ENCODE measurements at places on chromosomes 4 and X. TPM values are rescaled to one million over a fixed set of nuclear protein-coding genes. Genes with fewer than 3 reads are reported as not detected.

TMPRSS11F gene
- not detected for total RNA-seq

- no peak for DNase-seq
These were observed 333.9 kb downstream of the INPP4B start for GRCh38 chr4:142512161-142512560.

TRMT44 gene
- 22.3 TPM for total RNA-seq

DNA sequence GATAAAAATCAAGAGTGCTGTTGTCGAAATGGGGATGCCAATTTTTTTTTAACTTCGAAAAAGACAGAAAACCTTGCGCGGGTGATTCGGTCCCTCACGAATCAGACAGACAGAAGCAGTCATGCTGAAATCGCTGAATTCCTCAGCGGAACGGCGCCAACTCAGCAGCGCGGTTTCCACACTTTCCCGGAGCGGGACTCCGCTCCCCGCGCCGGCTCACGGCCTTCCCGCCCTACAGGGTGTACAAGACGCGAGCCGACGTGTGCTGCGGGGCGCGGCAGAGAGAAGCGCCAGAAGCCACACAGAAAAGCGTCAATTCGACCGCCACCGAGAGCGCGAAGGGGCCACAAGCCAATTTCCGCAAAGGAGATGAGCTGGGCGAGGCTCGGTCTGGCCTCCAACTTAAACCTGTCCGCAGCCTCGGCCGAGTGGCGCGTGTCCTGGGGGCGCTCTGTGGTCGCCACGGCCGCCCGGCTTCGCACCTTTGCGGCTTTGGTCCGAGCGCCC, 1.3 kb downstream of the NEXMIF start:
- DNase-seq, result no peak

DNA sequence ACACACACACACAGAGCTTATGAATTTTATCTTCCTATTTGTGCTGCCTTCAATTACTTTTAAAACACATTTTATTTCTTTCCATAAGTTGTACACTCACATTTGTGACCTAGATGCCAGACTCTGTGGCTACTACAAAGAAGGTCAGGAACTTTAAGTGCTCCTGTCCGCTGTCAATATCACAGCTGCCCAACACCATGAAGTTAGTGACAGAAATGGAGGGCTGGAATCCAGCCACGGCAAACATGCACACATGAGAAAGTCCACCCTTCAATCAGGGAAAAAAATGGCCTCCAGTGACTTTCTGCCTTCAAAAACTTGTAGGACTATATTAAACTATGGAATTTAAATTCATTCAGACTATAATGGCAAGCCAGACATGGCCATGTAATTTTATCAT, 334.4 kb upstream of the FSTL5 start:
- no peak for DNase-seq

DACH2 gene
- total RNA-seq, result not detected

ADAM29 gene
- total RNA-seq, result not detected

GRCh38 chr4:83563998-83564397, 28.1 kb downstream of the GPAT3 start:
- no peak for DNase-seq

XK gene
- total RNA-seq, result 2.6 TPM

GRCh38 chr4:119666653-119667091, 38.1 kb upstream of the PDE5A start:
- no peak for DNase-seq

CYTL1 gene
- not detected for total RNA-seq

TRAM1L1 gene
- 0.48 TPM for total RNA-seq

DNA sequence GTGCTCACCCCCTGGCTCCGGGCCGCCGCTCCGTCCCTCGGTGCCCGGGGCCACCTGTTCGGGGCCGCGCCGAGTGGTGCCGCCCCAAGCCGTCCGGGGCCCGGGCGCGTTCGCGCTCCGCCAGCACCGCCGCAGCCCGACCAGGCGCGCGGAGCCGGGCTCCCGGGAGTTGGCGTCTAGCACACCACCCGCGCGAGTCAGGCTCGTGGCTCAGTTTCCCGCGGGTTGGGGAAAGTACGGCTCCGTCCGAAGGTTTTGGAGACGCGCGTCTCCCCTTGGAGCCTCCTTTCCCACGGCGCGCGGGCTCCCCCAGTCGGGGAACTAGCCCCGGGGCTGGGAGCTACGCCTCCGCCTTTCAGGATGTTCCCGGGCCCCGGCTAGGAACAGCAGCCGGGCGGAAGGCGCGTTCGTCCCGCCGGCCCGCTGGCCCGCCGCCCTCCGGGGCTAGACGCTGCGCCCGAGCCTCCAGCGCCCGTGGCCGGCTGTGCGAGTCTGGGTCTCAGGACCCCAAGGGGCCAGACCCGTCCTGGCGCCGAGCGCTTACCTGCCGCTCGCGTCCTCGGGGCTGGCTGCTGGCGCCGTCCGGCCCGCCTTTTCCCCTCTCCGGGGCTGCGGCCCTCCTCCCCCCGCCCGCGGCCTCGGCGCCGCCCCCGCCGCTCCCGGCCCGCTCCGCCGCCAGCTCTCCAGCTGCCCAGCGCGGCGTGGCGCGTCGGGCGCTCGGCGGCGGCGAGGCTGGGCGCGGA, at the start of gene ADGRG2:
ADGRG2 (minus strand) TSS at position 571 of the 743 bp plus-strand sequence. CDS start 53,634 bp downstream, outside the sequence.
- no peak for DNase-seq

- DNase-seq, result no peak
These were observed 15.9 kb downstream of the USP46 start for GRCh38 chr4:52643190-52643589.

DNA sequence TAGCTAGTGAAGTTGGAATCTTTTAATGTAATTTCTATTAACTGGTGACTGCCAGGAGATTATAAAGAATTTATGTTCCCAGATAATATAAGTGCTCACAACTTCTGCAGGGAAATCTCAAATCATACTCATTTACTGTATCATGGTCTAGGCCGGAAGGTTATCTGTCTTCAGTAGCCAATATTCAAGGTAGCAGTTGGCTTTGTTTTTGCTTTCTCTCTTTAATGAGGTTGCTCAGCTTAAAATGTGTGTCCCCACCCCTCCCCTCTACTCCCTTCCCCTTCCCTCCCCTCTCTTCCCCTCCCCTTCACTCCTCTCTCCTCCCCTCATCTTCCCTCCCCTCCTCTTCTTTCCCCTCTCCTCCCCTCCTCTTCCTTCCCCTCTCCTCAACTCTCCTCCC, 117.6 kb downstream of the HPGD start:
- no peak for DNase-seq

TBL1X gene
- total RNA-seq, result 84.2 TPM

DNA sequence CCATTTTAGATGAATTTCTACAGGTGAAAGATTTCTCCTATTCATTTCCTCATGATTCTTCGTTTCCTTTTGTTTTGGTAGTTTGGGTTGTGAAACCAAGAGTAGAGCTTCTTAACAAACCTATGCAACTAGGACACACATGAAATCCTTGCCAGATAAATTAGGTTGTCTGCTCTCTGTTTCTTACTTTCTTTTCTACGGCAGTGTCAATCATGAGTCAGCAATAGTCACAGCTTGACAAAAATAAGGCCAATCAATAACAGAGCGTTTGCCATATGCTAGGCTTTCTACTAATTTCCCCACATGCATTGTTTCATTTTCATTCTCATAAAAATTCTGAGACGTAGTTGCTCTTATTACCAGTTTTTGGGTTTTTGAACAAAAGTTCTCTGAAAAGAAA, 20.3 kb downstream of the CLRN2 start:
- DNase-seq, result no peak

DNA sequence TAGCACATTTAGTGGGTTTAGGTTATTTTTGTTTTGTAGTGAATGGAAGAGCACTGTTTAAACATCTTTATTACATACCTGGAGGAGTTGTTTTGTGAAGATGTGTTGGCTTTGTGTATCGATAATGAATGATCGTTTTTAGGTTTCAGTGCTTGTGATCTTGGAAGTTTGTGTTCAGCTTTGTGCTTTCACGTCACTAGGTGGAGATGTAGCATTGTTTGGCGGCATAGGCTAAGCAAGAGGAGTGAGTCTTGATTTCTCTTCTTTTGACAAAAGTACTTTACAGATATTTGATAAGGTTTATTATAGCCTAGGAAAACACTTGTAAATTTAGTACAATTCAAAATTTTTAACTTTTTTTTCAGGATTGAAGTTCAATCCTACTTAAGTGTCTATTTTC, 50.4 kb downstream of the PDK3 start:
- DNase-seq, result no peak

USP17L26 gene
- not detected for total RNA-seq

- DNase-seq, result no peak
These were observed 31.5 kb upstream of the GLRA3 start for GRCh38 chr4:174860588-174860987.

- no peak for DNase-seq
These were observed 11.2 kb downstream of the KLHL8 start for GRCh38 chr4:87209182-87209581.

SLC10A4 gene
- total RNA-seq, result 1.7 TPM

HMX1 gene
- not detected for total RNA-seq

- no peak for DNase-seq
These were observed 43.7 kb downstream of the DDX3X start for GRCh38 chrX:41377624-41378023.

- no peak for DNase-seq
These were observed 33.4 kb downstream of the METTL14 start for GRCh38 chr4:118718511-118719170.

GRCh38 chrX:4936315-4936714, 1222.9 kb upstream of the PRKX start:
- no peak for DNase-seq

DNA sequence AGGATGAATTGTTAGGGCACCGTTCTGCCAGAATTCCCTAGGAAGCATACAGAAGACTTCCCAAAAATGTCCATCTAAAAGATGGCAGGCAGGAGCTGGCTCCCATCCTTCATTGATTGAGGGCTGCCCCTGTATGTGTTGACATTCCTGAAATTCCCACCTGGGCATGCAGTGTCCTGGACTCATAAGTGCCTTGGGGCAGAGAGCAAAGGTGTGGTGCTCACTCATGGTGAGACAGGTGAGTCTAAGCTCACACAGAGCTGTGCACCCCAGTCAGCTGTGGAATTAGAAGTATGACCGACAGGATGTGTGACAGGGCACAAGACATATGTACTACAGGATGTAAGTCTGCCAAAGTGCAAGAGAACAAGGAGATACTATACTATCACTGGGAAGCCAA, 271.9 kb downstream of the MID1IP1 start:
- DNase-seq, result peak; percentile 58

DNA sequence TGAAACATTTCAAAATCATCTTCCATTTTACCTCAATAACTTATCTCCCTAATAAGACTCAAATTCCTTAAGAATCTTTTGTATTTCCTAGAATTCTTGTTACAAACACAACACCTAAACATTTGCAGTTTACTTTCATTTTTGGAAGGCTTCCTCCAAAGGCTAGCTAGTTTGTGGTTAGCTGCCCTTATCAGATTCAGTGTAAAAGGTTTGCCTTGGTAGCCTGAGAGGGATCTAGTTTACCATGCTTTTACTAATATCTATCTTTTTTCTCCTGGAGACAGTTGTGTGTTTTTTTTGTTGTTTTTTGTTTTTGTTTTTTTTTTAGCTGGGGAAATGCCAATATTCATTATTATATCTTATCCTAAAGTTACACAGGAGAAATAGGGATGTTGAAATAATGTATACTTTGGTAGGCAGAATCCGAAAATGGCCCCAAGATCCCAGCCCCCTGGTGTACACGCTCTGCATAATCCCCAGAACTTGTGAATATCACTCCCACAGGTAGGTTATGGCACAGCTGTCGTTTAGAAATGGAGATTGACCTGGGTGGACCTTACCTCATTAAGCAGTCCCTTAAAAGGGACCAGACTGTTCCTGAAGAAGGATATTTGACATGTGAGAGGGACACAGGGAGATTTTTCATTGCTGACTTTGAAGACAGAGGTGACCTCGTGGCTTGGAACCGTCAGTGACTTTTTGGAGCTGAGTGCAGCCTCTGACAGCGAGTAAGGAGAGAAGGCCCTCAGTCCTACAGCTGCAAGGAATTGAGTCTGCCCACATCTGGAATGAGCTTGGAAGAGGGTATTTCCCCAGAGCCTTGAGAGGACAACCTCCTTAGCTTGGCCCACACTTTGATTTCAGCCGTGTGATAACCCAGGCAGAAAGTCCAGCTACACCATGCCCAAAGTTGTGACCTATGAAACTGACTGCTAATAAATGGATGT, 33.4 kb downstream of the SEPTIN11 start:
- no peak for DNase-seq

DNA sequence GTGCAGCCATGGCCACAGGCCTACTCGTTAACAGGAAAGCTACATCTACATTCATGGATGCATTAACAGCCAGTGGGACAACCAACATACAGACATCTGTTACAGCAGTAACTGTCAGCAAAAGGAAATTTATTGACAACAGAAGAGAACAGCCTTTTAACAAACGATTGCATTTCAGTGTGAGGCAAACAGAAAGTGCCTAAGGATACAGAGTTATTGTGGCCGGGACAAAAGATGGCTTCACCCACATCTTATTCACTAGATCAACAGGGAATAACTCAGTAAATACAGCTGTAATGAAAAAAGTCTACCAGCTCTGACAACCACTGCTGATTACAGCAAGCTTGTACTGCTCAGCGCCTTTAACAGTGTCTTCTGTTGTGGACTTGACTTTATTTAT, 61.5 kb upstream of the TBL1X start:
- DNase-seq, result no peak

GRCh38 chrX:1451251-1451660, 1.5 kb downstream of the ASMTL start:
- no peak for DNase-seq

DNA sequence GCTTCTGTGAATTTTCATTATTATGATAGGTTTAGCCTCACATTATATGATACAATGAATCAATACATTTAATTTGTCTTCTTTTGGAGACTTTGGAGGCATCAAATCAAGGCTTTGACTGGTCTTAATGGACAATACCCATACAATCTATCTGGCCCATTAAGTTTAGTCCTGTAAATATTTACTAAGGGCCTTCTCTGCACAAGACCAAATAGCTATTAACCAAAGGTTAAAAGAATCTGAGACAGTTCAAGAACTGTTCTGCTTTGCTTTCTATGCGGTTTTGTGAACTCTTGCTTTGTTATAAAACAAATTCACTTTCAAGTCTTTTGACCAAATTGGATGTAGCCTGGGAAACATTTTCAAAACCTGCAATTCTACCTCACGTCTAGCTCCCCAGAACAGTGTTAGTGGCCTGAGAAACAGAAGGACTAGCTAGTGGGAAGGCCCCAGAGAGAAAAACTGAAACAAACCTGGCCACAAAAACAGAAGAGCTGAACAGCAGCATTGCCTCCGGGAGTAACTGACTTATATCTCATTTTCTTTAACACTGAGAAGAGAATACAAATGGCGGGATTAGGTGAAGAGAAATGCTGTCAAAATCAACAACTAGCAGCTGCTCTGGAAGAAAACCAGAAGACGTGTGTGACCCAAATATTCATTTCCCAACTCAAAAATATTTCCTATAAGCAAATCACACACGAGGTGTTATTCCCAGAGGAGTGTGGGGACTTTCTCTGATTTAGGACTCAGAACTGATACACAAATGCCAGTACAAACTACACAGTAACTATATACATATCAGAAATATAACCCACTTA, 548 bp downstream of the TLR1 start:
- no peak for DNase-seq

ASB9 gene
- total RNA-seq, result 8.3 TPM
